Activated naive CD8-positive, alpha-beta T cell treated with anti-CD3 and anti-CD28 coated beads, Interleukin-2, amount 50 U/mL, for 24 hours (primary cell): ENCODE measurements at places on chromosomes 4 and X.

- no peak for DNase-seq
Observed at GRCh38 chr4:53921856-53922255, 142.5 kb downstream of the CHIC2 start.

GRCh38 chr4:38078590-38079421 is 118.6 kb downstream of the PTTG2 start:
- DNase-seq, result no peak

- no peak for DNase-seq
Observed at GRCh38 chr4:157700898-157701694, 471.7 kb downstream of the GASK1B start.

DNA sequence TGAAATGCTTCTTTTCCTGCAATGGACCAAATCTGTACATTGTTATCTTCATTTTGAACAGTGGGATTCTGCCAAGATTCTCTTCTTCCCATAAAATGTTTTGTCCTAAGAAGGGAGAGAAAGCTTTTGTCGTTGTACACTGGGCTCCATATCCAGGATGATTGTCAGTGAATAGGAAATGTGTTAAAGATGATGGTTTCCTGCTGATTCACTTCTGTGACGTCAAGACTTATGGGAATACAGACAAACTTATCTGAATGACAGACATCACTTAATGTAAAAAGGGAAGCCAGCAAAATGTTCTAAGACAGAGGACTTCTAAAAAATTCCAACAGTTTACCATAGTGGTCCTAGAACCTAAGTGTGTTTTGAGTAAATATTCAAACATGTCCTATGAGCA is 53.7 kb upstream of the HPF1 start:
- DNase-seq, result no peak

DNA sequence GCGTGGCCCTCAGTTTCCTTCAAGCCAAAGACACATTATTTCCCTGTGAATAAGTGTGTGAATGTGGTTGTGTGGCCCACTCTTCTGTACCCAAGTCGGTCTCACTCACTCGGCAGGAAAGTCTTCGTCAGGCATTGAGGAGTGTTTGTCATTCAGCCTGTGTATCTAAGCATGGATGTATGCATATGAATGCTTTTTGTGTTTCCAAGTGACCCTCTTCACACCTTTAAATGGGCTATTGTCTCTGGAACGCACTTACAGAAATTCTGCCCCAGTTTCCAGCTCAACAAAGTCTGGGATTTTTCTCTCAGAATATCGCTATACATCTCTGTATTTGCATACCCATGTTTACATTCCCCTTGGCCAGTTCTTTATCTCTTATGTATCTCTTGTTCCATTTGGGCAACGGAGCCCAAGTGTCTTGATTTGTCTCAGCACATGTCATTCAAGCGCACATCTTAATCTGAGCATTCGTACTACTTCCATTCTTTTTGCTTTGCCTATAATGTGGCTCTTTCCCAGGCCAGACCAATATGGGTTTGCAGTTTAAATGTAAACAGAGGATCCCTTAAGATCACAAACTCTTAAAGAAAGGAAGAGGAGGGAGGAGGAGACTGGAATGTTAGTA is 4.8 kb downstream of the BCOR start:
- DNase-seq, result no peak

DNA sequence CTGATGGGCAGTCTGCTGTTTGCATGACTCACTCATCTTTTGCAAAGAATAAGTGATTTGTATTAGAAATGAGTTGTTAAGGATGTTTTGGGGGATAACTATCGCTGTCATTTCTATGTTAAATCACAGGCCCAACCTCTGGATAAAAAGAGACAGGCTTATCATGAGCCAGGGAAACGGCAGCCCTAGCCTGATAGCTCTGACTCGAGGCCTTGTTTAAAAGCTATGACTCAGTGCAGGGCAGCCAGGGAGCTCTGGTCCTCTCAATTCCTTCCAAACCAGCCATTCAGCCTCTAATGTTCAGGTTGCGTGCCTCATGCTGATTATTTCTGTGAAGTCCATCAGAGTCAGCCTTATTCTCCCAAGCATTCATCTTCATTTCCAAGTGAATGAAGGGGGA is 305.9 kb upstream of the HAND2 start:
- no peak for DNase-seq

DNA sequence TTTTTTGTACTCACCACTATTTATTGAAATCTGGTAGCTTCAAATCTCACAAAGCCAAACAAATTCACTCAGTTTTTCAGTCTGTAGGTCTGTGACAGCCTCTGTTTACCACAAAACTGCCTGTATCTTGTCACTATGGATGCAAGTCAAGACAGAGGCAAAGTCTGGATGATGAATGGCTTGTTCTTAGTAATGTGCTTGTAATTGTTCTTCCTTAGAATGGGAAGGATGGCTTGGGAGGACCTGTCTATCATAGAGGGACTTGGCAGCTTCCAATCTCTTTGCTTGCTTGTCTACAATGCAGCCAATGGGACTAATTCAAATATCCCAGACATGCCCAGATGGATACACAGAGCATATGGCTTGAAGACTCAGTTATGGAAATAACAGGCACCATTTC is 141.2 kb upstream of the SCML1 start:
- DNase-seq, result no peak

- no peak for DNase-seq
Observed at GRCh38 chrX:24292353-24292752, 21.5 kb downstream of the SUPT20HL2 start.

DNA sequence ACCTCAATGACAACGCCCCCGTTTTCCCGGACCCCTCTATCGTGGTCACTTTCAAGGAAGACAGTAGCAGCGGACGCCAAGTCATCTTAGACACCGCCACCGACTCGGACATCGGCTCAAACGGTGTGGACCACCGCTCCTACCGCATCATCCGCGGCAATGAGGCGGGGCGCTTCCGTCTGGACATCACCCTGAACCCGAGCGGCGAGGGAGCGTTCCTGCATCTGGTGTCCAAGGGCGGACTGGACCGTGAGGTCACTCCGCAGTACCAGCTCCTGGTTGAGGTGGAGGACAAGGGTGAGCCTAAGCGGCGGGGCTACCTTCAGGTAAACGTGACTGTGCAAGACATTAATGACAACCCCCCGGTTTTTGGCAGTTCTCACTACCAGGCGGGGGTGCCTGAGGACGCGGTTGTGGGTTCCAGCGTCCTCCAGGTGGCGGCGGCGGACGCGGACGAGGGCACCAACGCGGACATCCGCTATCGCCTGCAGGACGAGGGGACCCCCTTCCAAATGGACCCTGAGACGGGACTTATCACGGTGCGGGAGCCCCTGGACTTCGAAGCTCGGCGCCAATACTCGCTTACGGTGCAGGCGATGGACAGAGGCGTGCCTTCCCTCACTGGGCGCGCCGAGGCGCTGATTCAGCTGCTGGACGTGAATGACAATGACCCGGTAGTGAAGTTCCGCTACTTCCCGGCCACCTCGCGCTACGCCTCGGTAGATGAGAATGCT is 2.2 kb downstream of the FAT4 start:
- peak; percentile 2 for DNase-seq

GRCh38 chr4:1196421-1197183 is 24.2 kb upstream of the SPON2 start:
- DNase-seq, result no peak

- DNase-seq, result no peak
Observed at GRCh38 chr4:123349421-123350190, 47.0 kb upstream of the SPRY1 start.

GRCh38 chr4:168846414-168846813 is 163.6 kb downstream of the CBR4 start:
- no peak for DNase-seq

DNA sequence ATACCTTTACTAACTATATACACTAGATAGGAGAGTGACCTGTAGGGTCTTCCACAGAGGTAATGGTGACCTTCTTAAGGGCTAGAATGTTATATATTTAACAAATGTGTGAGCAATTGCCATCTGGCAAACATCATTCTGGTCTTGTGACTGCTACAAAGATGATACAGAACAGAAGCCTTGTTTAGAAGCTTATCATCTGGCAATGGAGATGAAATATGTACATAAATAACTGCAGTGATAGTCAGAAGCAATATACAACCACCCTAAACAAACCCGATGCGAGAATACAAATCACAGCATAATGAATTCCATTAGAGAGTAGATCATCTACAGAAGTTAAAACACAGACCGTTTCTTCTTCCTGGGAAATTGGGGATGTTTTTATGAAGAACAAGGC is 952.7 kb upstream of the SLIT2 start:
- no peak for DNase-seq

GRCh38 chr4:41057467-41057866 is 156.9 kb downstream of the APBB2 start:
- DNase-seq, result no peak

DNA sequence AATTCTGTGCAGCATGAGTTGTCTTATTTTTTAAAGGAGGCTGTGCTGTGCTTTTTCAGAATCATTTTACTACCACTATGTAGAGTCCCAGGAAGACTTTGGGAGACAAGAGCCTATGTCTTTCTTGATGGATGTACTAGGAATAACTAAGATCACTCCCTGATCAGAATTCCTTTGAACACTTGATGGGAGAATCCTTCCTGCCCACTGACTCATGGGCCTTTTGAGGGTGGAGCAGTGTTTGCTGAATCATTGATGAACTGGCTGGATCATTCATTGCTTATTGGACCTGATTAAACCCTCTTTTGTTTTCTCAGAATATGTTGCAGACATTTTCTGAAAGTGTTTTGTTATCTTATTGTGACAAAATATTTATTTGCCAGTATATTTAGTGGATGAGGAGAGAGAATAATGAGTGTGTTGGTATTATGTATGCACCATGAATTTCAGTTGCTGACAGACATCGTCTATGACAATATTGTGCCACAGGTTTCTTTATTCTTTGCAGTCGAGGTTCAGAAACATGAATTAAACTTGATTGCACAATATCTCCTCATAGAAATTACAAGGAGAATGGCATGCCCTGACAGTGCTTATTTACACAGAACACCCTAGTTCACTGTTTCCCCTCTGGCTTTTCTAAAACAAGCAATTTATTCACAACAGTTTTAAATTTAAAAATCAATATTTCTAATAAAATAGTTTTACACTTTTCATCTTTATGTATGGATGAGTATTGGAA is 36.3 kb downstream of the POU4F2 start:
- DNase-seq, result no peak

DNA sequence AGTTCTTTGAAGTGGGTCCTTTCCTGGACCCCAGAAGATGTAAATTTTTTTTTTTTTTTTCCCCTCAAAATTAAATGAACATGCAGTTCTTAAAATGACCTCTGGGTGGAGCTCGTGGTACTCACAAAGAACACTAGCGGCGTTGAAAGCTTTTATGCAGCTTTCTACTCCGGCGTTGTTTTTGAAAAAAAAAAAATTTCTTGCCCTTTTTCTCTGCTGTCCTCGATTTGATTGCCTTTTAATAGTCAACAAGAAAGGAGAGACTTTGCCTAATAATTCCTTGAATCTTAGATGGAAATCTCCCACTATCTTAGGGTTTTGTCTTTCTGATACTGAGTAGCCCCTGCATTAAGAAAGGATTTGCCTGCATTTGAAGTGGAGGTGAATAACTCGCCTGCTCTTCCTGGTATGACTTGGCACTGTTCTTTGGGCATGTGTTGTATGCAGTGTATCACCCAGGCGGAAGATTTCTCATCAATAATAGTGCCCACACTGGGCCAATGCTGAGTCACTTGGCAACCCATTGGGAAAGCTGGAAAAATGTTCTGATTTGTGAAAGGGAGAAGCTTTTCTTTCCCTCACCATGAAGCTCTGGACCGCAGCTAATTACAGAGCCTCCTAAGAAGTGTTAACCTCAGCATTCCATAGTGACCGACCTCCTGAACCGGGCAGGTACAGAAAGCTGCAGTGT is 104.0 kb downstream of the PHEX start:
- DNase-seq, result peak; percentile 4

DNA sequence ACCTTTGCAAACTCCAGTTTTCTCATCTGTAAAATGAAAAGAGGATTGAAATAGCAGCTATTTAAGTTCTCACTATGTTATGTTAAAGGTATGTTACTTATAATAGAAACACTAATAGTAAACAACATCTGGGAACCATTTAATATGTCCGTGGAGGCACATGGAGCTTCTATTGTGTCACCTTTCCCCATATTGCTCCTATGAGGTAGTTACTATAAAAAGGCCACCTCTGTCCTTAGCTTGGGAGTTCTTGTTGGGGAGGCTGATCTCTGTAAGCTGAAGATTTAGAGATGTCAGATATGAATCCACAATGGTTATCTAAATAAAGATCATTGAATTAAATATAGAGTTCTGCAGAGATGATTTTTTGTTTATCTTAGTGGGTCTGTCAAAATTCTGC is 125.2 kb downstream of the FHIP1A start:
- DNase-seq, result no peak

DNA sequence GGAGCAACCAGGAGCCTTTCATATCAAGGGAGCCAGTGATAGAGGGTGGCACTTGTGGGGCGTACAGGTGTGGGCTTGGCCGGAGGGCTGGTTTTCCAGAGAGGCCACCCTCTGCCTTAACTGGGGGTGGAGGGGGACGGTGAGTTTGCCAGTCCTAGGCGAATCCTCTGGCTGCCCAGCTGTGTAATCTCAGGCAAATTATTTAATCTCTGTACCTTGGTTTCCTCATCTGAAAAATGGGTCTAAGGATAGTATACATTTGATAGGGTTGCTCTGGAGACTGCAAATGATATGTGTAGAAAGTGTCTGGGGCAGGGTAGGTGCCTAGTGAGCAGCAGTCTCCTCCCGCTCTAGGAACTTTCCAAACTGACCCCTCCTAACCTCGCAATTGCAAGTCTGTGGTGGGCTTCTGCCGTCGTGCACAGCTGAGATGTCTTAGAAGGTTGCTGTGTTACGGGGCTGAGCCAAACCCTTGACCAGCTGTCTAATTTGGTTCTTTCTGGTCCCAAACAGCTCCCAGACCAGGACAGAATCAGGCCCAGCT is 3.8 kb upstream of the CXCR3 start:
- DNase-seq, result no peak

DNA sequence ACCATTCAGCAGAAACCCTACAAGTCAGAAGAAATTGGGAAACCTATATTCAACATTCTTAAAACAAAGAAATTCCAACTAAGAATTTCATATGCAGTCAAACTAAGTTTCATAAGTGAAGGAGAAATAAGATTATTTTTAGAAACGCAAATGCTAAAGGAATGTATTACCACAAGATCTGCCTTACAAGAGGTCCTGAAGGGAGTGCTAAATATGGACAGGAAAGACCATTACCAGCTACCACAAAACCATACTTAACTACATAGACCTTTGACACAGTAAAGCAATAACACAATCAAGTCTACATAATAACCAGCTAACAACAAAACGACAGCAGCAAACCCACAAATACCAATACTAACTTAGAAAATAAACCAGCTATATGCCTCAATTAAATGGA is 169.3 kb upstream of the FGF16 start:
- DNase-seq, result no peak

DNA sequence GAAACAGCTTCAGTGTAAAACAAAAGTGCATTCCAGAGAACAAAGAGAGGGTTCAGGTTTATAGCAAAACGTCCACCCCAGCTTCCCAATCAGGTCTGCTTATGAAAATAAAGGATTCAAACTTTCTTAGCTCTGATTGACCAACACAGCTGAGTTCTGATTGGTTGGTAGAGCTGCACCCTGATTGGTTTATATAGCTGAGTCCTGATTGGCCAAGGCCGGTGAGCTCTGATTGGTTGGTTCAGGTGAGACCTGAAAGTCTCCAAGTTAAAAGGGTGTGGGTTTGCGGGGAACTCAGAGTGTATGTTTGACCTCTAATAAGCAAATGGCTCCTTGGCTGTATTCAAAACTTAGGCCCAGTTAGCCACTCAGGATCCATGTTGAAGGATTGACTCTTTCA is 20.9 kb downstream of the CLRN2 start:
- DNase-seq, result no peak
